Cardiac muscle cell (in vitro differentiated cells and primary cell): ENCODE measurements at places on chromosomes 2 and 18. TPM values are rescaled to one million over a fixed set of nuclear protein-coding genes. Genes with fewer than 3 reads are reported as not detected.

DNA sequence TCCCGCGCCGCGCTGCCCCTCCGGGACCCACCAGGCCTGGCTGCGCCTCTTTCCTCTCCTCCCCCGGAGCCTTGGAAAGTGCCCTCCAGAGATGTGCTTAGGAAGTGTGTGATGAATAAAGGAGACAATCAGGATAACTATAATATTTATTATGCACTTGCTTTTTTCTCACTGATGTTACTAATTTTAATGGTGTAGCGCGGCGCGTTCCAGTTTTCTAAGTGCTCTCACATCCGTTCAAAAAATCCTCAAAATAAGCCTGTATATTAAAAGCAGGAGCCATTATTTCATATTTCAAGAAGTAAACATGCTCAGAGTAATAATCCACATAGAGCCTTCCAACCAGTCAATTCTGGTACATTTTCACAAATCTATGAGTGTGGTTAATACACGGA is 941 bp upstream of the MPPE1 start:
- no peak for DNase-seq

GRCh38 chr2:41540272-41540998 is 507.4 kb upstream of the PKDCC start:
- DNase-seq: no peak

DNA sequence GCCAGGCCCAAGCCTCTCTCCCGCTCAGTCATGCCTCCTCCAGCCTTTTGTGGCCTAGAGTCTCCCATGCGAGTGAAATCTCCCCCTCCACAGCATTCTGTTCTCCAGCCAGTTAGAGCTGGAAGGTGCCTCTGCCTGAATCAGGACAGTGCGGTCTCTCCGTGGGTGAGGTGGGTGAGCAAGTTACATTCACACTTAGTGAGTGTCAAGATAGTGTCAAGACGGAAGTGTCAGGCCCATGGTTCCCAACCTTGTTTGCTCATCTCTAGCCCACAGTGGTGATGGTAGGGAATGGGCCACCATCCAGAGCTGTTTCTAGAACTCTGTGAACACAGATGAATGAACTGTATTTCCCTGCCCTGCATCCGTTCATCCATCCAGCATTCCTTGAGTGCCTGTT is 59.5 kb downstream of the LPIN1 start:
- no peak for DNase-seq

- DNase-seq: no peak
Measured at GRCh38 chr18:79645291-79645983, 34.2 kb upstream of the CTDP1 start.

DNA sequence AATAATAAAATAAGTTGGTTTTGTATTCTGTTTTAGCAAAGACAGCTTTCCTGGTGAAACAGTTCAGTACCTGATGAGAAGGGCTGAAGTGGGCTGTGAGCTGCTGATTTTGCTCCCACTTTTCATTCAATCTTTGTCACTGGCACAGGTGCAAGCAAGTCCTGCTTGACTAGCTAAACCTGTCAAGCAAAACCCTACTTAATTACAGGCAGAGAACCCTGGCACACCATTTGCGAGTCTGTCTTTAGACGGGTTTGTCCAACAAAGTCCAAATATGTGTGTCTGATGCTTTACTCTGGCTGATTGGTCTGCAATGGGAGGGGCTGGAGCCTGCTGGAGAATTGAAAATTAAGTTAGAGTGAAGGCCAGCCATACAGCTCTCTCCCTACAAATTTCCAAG is 267.2 kb downstream of the EPHA4 start:
- no peak for DNase-seq

GRCh38 chr2:101655702-101656422 is 41.6 kb upstream of the MAP4K4 start:
- peak; percentile 61 for DNase-seq

DNA sequence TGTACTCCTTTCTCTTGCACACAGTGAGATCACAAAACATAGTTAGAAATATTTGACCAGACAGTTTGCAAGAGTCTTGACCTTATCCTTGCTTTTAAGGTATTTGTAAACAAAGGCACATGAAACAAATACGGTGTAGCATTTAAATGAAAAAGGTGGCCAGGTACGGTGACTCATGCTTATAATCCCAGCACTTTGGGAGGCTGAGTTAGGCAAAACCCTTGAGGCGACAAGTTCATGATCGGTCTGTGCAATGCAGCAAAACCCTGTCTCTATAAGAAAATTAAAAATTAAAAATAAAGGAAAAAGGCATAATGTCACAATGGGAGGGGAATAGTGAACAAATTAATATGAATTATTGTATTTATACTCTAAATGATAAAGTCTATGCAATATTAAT is 109.5 kb upstream of the PIK3C3 start:
- no peak for DNase-seq

DNA sequence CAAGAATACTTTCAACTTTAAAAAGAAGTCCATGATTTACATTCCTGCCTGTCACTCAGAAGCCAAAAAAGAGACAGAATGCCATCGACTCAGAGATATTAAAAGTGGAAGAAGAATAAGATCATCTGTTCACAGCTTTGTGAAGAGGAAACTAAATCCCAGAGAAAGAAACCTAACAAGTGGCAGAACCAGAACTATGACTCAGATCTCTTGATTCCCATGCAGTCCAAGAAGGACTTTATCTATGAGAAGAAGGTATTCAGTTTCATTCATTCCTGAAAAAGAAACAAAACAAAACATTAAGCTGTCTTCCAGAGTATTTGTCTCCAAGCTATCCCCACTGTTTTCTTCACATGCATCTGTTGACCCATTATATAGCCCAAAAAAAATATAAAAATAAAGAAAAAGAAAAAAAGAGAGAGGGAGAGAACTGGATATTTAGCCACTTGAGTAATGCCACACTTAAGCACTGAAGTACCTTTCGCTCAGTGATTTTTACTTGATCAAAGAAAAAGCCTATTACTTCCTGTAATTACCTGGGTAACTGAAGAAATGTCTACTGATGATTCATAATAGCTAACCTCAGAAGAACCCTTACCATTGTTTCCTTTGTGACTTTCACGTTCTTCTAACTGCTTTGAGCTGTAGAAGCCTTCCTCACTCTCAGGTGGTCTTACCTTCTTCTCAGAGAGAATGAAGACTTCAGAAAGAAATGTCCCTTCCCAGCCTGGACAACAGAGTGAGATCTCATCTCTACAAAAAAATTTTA is 17.7 kb upstream of the AKAIN1 start:
- no peak for DNase-seq

- DNase-seq: no peak
Measured at GRCh38 chr2:236254674-236255073, 9.5 kb downstream of the ASB18 start.

- no peak for DNase-seq
Measured at GRCh38 chr2:113806217-113806913, 49.9 kb upstream of the SLC35F5 start.

GRCh38 chr18:35581898-35582641 is 530 bp downstream of the GALNT1 start:
- DNase-seq: peak; percentile 52

GRCh38 chr18:76855594-76855993 is 33.2 kb downstream of the ZNF236 start:
- no peak for DNase-seq

GRCh38 chr2:195659982-195660890 is 3.2 kb downstream of the SLC39A10 start:
- DNase-seq: peak; percentile 82

DNA sequence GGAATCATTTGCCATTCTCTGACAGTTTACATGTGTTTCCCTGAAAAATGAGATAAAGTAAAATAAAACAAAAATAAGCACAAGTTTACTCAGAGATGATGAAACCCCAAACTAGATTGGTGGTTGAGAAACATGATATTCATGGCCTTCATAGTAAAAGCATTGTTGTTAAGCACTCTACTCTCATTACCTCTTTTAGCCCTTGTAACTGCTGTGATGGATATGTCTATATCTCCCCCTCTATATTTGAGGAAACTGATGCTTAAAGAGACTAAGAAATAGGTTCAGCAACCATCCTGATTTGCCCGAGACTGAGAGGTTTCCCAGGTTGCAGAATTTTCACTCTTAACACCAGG is 33.9 kb upstream of the GALNT3 start:
- DNase-seq: no peak

The MALL gene
- total RNA-seq: 0.21 TPM in 1 of 2 replicates, not detected in the other

The RDH14 gene
- 58.9 and 64.5 TPM in 2 replicates for total RNA-seq

The HOXD10 gene
- total RNA-seq: not detected in 2 replicates

The RNF103 gene
- total RNA-seq: 19.4 and 28.1 TPM in 2 replicates

The PRKAG3 gene
- not detected in 2 replicates for total RNA-seq

The TPO gene
- 0.71 and 1.2 TPM in 2 replicates for total RNA-seq
